ENCODE measurements at places on chromosomes 11 and 22. TPM values are rescaled to one million over a fixed set of nuclear protein-coding genes. Genes with fewer than 3 reads are reported as not detected.

GRCh38 chr11:77035580-77035979, 1.4 kb downstream of the B3GNT6 start:
- no peak for DNase-seq

The IL18 gene
- total RNA-seq = not detected

DNA sequence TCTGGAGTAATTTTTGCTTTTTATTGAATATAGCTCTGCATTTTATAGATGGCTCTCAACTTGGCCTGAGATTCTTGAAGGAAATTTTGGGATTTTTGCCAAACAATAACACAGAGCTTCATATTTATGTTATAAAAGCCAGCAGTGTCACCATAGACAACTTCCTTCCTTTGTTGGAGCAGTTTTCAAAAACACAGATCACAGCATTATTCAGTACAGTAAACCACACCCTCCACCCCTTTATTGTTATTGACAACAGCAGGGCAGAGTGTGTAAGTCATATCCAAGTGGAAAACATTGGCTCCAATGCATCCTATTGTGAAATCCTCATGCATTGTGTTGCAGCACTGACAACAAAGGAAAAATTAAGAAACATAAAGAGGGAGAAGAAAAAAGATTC, 62.6 kb upstream of the PRSS23 start:
- no peak for DNase-seq

DNA sequence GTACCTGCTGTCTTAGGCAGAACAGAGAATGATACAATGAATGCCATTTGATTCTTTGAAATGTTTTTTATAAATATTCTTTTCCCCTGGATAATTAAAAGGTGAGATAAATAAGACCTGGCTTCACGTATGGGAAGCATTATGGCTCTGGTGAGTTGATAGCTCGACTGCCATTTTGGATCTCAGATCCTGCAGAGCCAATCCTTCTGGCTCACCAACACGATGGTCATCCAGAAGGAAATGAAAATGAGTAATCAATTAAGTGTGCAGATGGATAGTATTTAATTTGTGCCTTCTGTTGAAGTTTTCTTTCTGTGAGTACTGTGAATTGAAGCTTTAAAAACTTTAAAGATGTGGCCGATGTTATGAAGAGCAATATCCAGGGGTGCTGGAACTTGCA, 2.7 kb downstream of the TNRC6B start:
- DNase-seq = no peak

DNA sequence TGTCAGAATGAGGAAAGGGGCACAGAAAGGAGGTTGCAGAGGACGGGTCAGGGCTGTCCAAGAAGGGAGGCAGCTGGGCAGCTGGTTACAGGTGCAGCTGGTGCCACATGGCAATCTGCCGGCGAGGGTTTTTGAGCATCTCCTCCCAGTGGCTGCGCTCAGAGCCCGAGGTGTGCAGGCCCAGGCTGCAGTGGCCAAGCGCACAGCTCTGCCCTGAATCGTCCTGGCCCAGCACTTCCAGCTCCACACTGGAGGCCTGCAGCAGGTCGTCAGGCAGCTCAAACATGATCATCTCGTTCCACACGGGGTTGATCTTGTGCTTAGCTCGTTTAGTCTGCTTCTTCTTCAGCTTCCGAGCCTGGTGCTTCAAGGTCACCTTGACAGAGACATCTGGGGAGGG, 42.2 kb downstream of the SYT13 start:
- no peak for DNase-seq

The PLAAT4 gene
- total RNA-seq = 4.1 TPM

The OR51B5 gene
- 0.15 TPM for total RNA-seq

The SLC37A2 gene
- 0.73 TPM for total RNA-seq

DNA sequence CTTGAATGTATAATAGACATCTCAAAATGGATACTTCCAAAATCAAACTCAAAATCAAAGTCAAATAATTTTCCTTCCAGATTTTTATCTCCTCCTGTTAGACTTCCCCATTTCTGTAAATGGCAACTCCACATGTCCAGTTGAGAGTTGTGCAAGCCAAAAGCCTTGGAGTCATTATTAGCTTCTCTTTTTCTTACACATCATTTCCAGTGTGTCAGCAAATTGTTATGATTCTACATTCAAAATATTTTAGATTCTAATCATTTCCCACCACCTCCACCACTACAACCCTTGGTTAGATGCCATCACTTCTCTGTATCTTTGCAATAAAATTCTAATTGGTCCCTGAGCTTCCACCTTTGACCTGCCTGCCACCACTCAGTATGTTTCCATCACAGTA, 155.7 kb downstream of the CNTN5 start:
- DNase-seq = no peak

DNA sequence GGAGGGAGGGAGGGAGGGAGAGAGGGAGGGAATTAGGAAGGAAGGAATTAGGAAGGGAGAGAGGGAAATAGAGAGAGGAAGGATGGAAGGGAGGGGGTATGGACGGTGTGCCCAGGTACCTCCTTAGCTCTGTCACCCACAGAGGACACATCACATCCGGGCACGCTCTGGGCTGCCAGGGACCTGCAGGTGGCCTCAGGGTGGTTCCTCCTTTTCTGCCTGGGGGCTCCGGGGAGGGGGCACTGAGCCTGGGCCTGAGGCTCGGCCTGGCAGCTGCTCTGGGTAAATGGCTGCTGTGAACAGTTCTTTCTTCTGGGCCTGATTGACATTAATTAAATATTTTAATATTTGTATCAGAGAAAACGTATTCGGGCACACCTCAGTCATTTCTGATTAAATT, 733.5 kb downstream of the BRD1 start:
- DNase-seq = no peak

- no peak for DNase-seq
Measured at GRCh38 chr22:34934261-34934660, 131.7 kb upstream of the ISX start.

The ST14 gene
- total RNA-seq = 4.5 TPM

- DNase-seq = peak; percentile 73
Measured at GRCh38 chr22:37999640-38000272, 15.4 kb upstream of the SOX10 start.

DNA sequence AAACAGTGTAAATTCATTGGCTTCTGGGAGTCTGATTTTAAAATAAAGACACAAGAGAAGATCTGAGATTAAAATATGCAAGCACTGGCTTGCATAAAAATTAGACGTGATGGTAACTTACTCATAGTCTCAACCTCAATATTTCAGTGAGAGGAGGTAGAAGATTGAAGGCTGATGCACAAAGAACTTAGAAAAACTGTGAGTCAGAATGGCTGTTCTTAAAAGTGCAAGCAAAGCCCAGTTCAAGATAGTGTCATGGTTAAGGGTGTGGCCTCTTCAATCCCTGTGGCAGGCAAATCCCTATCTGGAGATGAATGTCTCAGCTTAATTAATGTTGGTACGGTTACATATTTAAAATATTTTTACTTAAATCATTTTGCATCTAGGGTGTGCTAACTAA, 33.6 kb upstream of the FIBIN start:
- DNase-seq = no peak

GRCh38 chr11:11592146-11592684, 29.6 kb downstream of the GALNT18 start:
- DNase-seq = no peak

The FREY1 gene
- 2.3 TPM for total RNA-seq

DNA sequence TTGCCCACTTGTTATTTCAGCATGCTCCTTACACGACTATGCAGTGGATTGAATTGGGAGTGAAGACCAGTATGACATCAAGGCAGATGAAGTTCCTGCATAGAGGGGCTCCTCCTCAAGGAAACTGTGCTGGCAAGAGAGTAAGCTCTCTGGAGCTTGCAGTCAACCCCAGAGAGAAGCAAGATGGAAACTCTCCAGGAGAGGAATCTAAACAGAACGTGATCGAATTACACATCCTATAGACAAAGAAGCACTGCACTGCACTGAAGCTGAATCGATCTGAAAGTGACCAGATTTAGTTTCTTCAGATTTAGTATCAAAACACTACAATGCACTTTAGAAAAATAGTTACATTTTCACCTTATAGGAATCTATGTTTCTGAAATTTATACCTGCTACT, 947.7 kb upstream of the TENM4 start:
- peak; percentile 5 for DNase-seq

DNA sequence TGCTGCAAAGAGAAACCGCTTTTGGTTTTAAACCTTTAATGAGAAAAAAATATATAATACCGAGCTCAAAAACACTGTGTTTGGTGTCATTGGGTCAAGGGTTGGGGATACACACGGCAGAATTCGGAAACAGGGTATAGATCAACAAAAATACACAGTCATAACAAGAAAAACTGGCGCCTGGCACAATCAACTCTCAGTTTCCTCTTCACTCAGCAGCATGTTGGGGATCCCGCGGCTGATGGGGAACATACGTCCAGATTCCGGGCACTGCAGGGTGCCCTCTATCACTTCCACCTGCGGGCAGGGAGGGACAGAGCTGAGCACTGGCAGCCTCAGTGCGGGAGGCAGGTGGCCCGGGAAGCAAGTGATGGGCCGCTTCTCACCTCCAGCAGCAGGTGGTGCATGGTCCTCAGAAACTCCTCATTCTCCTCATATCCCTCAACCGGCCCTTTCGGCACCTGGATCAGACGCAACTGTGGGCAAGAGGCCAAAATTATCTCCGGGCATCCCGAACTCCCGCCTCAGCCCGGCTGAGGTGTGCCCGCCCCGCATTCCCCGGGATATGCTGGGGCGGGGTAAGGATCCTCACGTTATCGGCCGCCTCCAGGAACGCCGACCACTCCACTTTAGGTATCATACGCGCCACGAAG, 561 bp downstream of the TRMT112 start:
- DNase-seq = peak; percentile 83

The MRPL11 gene
- total RNA-seq = 174 TPM

GRCh38 chr11:78855116-78855515, 280.5 kb upstream of the NARS2 start:
- no peak for DNase-seq

DNA sequence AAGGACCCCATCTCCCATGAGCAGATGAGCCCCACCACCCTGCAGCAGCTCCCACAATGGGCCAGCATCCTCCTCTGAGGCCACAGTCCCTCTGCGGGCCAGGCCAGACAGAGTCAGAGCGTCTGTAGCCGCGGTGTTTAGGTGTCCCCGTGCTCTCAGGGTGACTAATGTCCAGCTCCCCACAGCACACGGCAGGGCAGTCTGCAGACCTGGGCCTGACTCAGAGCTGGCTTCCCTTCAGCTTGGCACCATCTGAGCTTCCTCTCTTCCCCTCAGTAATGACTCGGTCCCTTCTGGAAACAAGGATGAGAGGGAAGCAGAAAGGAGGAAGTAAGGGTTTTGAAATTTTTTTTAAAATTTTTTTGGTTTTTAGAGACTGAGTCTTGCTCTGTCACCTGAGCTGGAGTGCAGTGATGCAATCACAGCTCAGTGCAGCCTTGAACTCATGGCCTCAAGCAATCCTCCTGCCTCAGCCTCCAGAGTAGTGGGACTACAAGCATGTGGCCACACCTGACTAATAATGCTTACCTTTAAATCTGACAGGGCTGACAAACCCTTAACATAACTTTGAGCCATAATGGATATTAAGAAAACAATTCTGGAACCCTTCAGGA, 28.5 kb downstream of the LRRC74B start:
- no peak for DNase-seq

DNA sequence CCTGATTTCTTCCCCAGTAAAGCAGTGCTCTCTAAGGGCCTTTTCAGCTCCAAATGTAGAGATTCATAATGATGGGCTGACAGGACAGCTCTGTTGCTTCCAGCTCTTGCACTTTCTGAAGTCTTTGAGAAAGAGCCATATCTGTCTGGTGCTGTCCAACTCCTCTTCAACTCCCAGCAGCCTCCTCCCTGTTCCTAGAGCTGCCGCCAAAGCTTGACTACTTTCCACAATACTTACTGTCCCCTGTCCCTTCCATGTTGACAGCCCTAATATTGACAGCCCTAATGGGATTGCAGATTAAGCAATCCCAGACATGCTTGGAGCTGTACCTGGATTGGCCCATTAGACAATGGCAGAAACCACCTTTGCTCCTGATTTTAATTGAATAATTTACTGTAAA, 29.6 kb downstream of the INSC start:
- DNase-seq = no peak

GRCh38 chr11:85756401-85757200, 54.3 kb downstream of the SYTL2 start:
- DNase-seq = no peak

The OSM gene
- total RNA-seq = not detected

- DNase-seq = no peak
Measured at GRCh38 chr11:95308512-95309035, 77.6 kb upstream of the SESN3 start.

- DNase-seq = no peak
Measured at GRCh38 chr11:10674911-10675440, 18.6 kb downstream of the IRAG1 start.

- DNase-seq = peak; percentile 60
Measured at GRCh38 chr11:72075109-72075508, 5.2 kb downstream of the NUMA1 start.

The CTSF gene
- total RNA-seq = 5.1 TPM

DNA sequence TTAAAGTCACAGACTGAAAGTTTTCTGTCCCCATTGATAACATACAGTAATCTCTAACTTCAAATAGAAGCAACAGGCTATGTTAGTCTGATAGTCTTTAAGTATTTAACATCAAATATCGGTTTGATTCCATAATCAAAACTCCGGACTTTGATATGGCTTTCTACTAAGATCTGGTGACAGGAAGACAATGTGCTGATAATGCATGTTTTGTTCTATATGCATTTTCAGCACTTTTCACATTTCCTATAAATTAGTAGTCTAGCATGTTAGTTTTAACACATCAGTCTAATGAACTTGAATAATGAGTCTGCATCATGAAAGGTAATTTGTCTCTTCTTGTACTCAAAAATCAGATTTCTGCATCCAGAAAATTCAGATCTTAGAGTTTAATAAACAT, 252.7 kb downstream of the SBF2 start:
- DNase-seq = no peak

The WNT7B gene
- 0.10 TPM for total RNA-seq

The PIWIL4 gene
- total RNA-seq = 1.1 TPM

The B4GALNT4 gene
- total RNA-seq = 56.0 TPM

DNA sequence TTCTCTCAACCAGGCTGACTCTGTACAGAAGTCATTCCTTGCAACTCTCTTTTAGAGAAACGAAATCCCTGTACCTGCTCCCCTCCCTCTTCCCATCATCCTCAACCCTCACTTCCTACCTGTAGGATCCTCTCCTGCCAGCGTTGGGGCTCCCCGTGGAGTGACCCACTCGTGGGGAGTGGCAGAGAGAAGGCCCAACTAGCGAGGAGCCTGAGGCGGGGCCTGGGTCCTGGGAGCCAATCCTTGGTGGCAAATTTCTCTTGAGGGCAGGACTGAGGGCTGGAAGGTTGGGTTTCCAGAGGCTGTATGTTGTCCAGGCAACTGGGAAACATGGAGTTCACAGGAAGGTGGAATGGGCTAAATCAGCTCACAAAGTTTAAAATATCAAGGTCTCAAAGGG, 10.4 kb downstream of the NHERF4 start:
- peak; percentile 98 for DNase-seq

The LRRC10B gene
- total RNA-seq = 2.6 TPM

- no peak for DNase-seq
Measured at GRCh38 chr11:94457118-94458029, 36.3 kb downstream of the MRE11 start.

The ANO1 gene
- total RNA-seq = 2.3 TPM

The ROBO4 gene
- total RNA-seq = not detected

The TUBA8 gene
- total RNA-seq = 2.7 TPM

The DKK3 gene
- 8.8 TPM for total RNA-seq

The FAM180B gene
- not detected for total RNA-seq

GRCh38 chr11:45665206-45665932, at the start of gene CHST1:
Gene CHST1, minus strand, starts transcription at chr11:45665622. Its CDS starts 14,699 bp downstream, at chr11:45650923.
- DNase-seq = peak; percentile 93

- no peak for DNase-seq
Measured at GRCh38 chr11:29538339-29539036, 478.3 kb downstream of the KCNA4 start.

GRCh38 chr11:45289369-45289768, 3.2 kb upstream of the SYT13 start:
- no peak for DNase-seq

GRCh38 chr11:113874581-113875233, 665 bp downstream of the USP28 start:
- DNase-seq = peak; percentile 51
